ENCODE measurements at places on chromosomes 16 and 17. TPM values are rescaled to one million over a fixed set of nuclear protein-coding genes. Genes with fewer than 3 reads are reported as not detected.
A peak's percentile ranks its signal among the peaks of the same experiment; 100 is the strongest.

ANKRD13B gene
- total RNA-seq: 9.5 TPM

ABCC6 gene
- 0.36 TPM for total RNA-seq

SSTR5 gene
- 0.33 TPM for total RNA-seq

OR2C1 gene
- not detected for total RNA-seq

CACNG3 gene
- total RNA-seq: not detected

CDH3 gene
- total RNA-seq: not detected

GSDMA gene
- 0.16 TPM for total RNA-seq

CACNG1 gene
- 185 TPM for total RNA-seq

PIMREG gene
- total RNA-seq: not detected

ZMYND15 gene
- total RNA-seq: not detected

DNA sequence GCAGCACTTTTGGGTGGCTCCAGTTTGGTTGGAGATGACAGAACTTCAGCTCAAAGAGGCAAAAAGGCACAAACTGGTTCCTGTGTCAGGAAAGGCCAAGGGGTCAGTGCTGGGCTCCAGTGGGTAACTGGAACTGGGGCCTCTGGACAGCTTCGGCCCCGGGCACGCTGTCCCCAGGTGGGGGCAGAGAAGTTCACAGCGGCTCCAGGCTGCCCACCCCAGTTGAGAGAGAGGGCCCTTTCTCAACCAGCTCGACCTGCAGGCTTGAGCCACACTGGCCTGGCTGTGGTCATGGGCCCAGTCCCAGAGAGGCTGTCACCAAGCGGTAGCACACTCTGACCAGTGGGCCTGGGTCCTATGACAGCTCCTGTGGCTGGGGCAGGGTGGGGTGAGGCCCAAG lies 24.5 kb downstream of the ADCY7 start:
- no peak overlapping the region for H3K27ac ChIP-seq
- no peaks in the 10 kb centered on the region for H3K27me3 ChIP-seq

DNA sequence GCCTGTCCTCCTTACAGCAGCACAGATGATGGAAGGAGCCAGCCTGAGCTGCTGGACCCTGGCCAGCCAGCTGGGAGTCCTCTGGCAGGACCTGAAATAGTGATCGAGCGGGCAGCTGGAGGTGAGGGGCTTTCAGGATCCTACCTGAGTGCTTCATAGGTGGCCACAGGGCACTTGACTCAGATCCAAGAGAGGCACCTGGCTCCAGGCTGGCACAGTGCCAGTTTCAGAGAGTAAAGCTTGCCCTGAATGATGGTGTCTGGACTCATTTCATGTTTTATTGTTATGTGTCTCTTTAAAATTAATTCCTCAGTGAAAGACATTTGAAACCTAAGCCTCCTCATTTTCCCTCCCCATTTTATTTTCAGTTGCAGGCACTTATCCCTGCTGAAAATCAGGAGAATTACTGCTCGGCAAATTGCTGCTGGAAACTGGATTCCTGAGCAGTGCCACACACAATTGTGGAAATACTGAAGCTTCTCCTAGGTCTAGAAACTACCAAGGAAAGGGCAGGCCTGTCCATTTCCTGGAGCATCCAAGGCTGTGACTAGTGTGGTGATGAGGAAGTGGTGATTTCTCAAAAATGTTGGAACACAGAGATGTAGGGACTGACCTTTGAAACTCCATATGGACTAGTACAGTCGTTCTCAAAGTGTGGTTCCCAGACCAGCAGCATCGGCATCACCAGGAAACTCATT lies 16.1 kb upstream of the ADAMTS18 start:
- H3K4me3 ChIP-seq: no peak overlapping the region
- peak; percentile 9 for DNase-seq
- no peaks in the 10 kb centered on the region for H3K36me3 ChIP-seq
- H3K27ac ChIP-seq: no peak overlapping the region

GRCh38 chr16:56491657-56492261 lies 28.1 kb downstream of the BBS2 start:
- H3K27me3 ChIP-seq: no peaks in the 10 kb centered on the region
- H3K36me3 ChIP-seq: peaks cover 6% of the 10 kb centered on the region
- no peak overlapping the region for H3K27ac ChIP-seq
- DNase-seq: no peak

DNA sequence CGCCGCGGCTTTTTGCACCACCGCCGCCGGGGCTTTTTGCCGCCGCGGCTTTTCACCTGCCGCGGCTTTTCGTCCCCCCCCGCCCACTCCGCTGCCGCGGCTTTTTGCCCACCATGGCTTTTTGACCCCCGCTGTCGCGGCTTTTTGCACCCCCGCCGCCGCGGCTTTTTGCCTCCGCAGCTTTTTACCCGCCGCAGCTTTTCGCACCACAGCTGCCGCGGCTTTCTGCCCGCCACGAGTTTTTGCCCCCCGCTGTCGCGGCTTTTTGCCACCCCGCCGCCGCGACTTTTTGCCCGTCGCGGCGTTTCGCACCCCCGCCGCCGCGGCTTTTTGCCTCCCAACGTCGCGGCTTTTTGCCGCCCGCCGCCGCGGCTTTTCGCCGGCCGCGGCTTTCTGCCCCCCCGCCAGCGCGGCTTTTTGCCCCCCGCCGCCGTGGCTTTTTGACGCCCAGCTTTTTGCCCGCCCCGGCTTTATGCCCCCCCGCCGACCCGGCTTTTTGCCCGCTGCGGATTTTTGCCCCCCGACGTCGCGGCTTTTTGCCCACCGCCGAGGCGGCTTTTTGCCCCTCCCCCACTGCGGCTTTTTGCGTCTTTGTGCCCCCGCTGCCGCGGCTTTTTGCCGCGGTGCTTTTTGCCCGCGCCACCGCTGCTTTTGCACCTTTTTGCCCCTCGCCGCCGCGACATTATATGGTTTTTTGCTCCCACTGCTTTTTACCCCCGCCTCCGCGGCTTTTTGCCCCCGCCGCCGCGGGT lies 1343.6 kb downstream of the TP53TG3F start:
- H3K27ac ChIP-seq: no peak overlapping the region
- H3K36me3 ChIP-seq: no peaks in the 10 kb centered on the region
- H3K4me3 ChIP-seq: no peak overlapping the region
- no peak for DNase-seq

- no peaks in the 10 kb centered on the region for H3K27me3 ChIP-seq
- H3K36me3 ChIP-seq: no peaks in the 10 kb centered on the region
- no peak for DNase-seq
- peak overlapping the region; percentile 81 for H3K4me3 ChIP-seq
- H3K4me1 ChIP-seq: peaks cover 35% of the 10 kb centered on the region
These were observed 791 bp downstream of the MCRIP2 start for GRCh38 chr16:642189-643049.

- DNase-seq: no peak
- no peak overlapping the region for H3K27ac ChIP-seq
- H3K4me1 ChIP-seq: no peaks in the 10 kb centered on the region
- no peak overlapping the region for H3K4me3 ChIP-seq
- peaks cover 5% of the 10 kb centered on the region for H3K27me3 ChIP-seq
- no peaks in the 10 kb centered on the region for H3K36me3 ChIP-seq
These were observed 9.7 kb upstream of the GINS2 start for GRCh38 chr16:85698459-85698891.

DNA sequence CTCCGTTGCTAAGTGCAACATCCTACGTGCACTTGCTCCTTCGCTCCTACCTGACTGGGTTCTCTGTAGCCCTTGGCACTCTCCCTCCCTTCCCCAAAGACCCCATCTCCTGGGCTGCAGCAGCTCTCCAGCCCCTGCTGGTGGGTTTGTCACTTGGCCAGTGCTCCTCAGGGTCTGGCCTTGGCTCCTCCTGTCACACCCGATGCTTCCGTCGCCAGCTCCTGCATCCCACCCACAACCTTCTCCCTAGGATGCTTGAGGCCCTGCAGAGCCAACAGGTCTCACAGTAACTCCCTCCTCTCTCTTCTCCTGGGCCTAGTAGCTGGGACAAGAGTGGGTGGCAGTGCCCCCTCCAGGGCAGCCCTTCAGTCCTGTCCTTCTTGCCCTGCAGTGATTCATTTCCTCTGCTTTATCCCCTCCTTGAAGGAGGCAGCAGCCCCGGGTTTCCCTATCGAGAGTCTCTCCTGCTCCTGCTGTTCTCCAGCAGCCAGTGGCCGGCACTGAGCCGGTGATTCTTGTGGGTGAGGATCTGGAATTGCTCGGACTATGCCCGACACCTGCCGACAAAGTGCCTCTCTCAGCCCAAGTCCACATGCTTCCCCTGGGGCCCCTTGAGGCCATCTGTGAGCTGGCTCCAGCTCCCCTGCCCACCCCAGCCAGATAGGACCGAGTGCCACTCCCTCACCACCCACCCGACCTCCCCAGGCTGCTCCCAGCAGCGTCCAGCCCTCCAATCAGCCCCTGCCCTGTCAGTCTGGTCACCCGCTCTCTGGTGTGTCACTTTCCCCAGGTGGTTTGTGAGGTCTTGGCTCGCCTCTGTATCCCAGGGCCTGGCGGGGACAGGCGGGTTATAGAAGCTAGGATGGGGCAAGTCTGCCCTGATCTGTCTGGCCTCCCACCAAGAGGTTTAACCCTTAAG lies 3.8 kb downstream of the LITAFD start:
- H3K27me3 ChIP-seq: peaks cover 7% of the 10 kb centered on the region
- peaks cover 10% of the 10 kb centered on the region for H3K36me3 ChIP-seq
- peak overlapping the region; percentile 56 for H3K27ac ChIP-seq
- peaks cover 11% of the 10 kb centered on the region for H3K4me1 ChIP-seq

GRCh38 chr16:51327001-51327400 lies 175.9 kb upstream of the SALL1 start:
- no peak for DNase-seq
- H3K36me3 ChIP-seq: no peaks in the 10 kb centered on the region
- H3K27me3 ChIP-seq: no peaks in the 10 kb centered on the region
- H3K4me1 ChIP-seq: no peaks in the 10 kb centered on the region
- no peak overlapping the region for H3K27ac ChIP-seq

DNA sequence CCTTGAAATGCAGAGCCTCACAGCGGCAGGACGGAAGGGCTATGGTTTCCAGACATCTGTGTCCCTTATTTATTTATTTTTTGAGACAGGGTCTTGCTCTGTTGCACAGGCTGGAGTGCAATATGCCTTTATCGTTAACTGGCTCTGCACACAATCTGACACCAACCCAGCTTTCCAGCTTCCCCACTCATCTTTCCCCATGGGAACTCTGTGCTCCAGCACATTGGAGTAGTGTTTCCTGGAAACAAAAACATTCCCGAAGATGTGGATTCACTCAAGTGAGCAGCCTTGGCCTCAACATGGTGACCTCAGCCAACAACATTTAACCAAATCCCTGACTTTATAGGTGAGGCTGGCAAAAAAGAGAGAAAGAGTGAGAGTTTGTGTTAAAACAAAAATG lies 307.1 kb downstream of the TMEM114 start:
- no peaks in the 10 kb centered on the region for H3K27me3 ChIP-seq
- no peaks in the 10 kb centered on the region for H3K36me3 ChIP-seq
- no peaks in the 10 kb centered on the region for H3K4me1 ChIP-seq
- no peak overlapping the region for H3K27ac ChIP-seq

GRCh38 chr16:27867122-27868110 lies 196.1 kb downstream of the GSG1L start:
- no peak overlapping the region for H3K27ac ChIP-seq
- H3K27me3 ChIP-seq: peaks cover 3% of the 10 kb centered on the region
- no peaks in the 10 kb centered on the region for H3K36me3 ChIP-seq
- H3K4me3 ChIP-seq: no peak overlapping the region
- no peaks in the 10 kb centered on the region for H3K4me1 ChIP-seq

GRCh38 chr17:80588702-80589383 lies 44.2 kb downstream of the RPTOR start:
- DNase-seq: no peak
- no peaks in the 10 kb centered on the region for H3K4me1 ChIP-seq
- no peaks in the 10 kb centered on the region for H3K36me3 ChIP-seq
- no peak overlapping the region for H3K27ac ChIP-seq
- H3K27me3 ChIP-seq: no peaks in the 10 kb centered on the region

- H3K36me3 ChIP-seq: no peaks in the 10 kb centered on the region
- DNase-seq: no peak
- no peak overlapping the region for H3K4me3 ChIP-seq
- H3K4me1 ChIP-seq: no peaks in the 10 kb centered on the region
These were observed 13.2 kb downstream of the SLX4 start for GRCh38 chr16:3598236-3598635.

DNA sequence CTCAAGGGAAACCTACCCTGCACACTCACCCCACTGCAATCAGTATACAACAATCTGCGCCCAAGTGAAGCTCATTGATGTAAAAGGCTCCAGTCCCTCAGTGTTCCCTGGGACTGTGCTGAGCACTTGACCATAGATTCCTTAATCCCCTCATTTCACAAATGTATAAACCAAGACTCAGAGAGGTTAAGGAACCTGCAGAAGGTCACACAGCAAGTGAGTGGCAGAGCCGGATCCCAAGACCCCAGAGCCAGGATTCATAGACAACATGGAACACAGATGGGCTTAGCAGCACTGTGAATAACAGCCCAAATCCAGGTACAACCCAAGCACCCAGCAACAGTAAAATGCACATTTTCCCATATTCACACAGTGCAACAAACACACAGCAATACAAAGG lies 225.7 kb downstream of the C16orf78 start:
- peaks cover 28% of the 10 kb centered on the region for H3K4me1 ChIP-seq
- DNase-seq: no peak
- no peaks in the 10 kb centered on the region for H3K36me3 ChIP-seq
- no peak overlapping the region for H3K27ac ChIP-seq

DNA sequence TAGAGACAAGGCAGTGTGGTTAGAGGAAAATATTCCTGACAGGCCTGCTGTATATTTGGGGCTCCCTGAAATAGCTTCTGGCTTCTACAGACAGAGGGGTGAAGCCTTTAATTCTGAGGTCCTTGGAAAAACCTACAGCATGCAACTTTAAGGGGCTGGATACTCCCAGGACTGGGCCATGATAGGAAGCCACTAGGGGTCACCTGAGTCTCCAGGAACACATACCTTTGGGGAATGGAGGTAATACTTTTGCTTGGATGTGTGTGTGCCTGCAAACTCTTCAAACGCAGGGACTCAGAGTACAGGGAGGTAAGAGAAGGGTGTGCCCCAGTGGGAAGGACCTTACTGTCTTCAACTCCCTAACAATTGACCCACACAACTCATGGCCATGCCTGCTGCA lies 4.1 kb downstream of the ASIC2 start:
- DNase-seq: no peak
- H3K4me1 ChIP-seq: no peaks in the 10 kb centered on the region
- peaks cover 30% of the 10 kb centered on the region for H3K27me3 ChIP-seq
- no peak overlapping the region for H3K27ac ChIP-seq

DNA sequence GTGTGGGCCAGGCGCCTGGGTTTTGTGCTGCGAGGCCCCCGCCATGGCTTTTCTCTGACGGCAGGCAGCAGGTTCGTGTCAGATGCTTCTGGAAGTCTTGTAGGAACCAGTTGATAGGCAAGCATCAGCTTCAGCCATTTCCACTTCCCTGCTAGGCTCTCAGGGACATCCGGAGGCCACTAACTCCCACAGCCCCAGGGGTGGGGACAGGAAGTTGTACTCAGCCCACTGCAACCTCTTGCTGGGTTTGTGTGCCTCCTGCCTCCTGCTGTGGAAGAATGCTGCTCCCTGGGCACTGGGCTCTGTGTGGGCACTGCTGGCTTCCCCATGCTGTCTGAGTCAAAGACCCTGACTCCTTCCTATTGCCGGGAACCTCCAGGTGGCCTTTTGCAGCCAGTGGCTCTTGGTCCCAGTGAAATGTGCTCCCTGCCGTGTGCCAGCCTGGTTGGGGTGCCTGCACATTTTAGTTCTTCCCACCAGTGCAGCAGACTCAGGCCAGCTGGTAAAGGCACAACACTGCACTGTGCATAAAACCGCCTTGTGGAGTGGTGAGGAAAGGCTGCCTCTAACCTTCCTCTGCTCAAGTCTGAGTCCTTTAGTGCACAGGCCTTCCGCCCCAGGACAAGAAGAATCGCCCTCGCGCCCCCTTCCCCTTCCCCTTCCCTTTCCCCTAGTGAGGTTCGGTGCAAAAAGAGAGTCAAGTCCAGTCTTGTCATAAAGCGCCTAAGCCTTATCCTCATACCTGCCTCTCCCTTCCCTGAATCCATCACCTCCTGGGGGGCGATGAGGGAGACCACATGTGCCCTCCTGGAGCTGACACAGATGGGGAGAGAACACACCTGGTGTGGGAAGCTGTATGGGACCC lies 16.6 kb downstream of the LDHD start:
- no peaks in the 10 kb centered on the region for H3K27me3 ChIP-seq
- no peak for DNase-seq
- H3K36me3 ChIP-seq: no peaks in the 10 kb centered on the region
- H3K27ac ChIP-seq: peak overlapping the region; percentile 70
- H3K4me1 ChIP-seq: peaks cover 45% of the 10 kb centered on the region
